ENCODE measurements at places on chromosomes 6 and 20.

GRCh38 chr6:34151321-34152041 is 5.6 kb upstream of the GRM4 start:
- DNase-seq = no peak

GRCh38 chr6:25280344-25281074 is 1.3 kb downstream of the CARMIL1 start:
- peak; percentile 2 for DNase-seq

- DNase-seq = no peak
Observed at GRCh38 chr6:40982917-40983316, 56.1 kb downstream of the UNC5CL start.

DNA sequence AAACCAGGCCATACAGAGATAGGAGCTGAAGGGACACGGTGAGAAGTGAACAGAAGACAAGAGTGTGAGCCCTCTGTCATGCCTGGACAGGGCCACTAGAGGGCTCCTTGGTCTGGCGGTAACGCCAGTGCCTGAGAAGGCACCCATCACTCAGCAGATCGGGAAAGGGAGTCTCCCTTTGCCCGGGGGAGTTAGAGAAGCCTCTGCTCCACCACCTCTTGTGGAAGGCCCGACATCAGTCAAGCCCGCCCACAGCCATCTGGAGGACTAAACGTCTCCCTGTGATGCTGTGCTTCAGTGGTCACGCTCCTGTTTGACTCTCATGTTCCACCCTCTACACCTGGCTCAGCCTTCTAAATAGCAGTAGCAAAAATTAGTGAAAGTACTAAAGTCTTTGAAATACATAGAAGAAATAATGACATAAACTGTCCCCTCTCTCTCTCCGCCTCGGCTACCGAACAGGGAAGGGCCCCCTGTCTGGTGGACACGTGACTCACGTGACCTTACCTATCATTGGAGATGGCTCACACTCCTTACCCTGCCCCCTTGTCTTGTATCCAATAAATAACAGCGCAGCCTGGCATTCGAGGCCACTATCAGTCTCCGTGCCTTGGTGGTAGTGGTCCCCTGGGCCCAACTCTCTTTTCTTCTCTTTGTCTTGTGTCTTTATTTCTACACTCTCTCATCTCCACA is 66.7 kb downstream of the RPP21 start:
- peak; percentile 50 for DNase-seq

DNA sequence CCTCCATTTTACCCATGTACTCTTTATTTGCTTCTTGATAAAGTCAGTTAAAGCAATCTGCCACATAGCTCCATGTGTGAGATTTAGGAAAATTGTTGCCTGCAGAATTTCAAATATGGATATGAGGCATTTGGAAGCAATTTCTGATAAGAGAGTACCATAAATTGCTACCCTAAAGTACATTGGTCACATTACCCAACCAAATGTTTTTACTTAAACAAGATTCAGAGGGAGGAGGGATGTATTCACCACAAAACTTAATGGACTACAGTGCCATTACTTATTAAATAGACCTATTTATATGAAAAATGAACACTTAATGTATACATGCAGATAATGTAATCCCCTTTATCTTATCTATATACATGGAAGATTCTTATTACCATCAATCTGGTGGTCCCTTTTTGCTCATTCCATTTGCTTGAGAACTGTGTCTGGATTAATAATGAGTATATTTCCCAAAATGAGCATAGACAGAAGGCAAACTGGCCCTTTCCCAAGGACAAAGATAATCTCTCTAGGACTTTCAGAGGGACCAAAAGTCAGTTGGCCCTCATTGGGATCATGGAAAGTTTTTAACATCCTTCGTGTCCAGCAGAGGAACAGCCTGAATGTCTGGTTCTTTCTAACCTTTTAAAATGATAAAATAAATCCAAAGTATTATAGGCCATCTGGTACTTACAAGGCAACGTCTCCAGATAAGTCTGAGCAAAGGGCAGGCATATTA is 526.4 kb downstream of the CBLN4 start:
- DNase-seq = no peak

DNA sequence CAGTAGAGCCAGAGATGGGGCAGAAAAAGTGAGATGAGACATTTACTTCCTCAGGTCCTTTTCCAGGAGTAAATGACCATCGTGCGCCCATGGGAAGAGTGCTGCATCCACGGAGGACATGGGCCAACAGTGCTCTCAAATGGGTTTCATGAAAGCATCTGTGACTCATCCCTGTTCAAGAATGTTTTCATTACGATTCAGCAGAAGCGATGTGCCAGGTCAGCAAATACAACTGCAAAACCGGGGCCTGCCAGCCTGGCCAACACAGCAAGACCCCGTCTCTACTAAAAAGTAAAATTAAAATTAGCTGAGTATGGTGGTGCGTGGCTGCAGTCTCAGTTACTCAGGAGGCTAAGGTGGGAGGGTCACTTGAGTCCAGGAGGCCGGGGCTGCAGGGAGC is 125.1 kb downstream of the LY86 start:
- DNase-seq = no peak

DNA sequence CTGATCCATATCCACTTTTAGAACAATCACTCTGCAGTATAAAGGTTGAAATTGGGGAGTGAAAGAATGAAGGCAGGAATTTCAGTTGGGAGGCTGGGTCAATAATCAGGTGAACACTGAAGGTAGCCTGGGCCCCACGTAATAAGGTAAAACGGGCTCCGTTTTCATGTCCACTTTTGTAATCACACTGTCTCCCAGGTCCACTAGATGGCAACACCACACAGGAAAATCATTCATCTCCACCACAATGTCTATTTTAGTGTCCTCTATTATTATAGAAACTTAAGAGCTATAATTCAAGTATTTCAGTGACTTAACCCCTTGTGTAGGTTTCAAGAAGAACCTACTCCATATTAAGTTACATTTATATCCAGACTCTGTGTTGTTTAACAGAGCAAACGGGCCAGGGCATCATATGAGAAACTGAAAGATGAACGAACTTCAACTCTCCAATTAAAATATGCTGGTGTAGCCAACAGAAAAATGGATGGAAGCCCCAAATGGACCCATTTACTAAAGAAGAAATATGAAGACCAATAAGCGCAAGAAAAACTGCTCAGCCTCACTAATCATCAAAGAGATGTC is 45.9 kb upstream of the MC3R start:
- DNase-seq = no peak

- DNase-seq = no peak
Observed at GRCh38 chr20:20895537-20895936, 183.1 kb upstream of the RALGAPA2 start.

- DNase-seq = no peak
Observed at GRCh38 chr20:11012975-11013374, 339.2 kb upstream of the JAG1 start.

GRCh38 chr20:51321343-51322163 is 221.0 kb downstream of the NFATC2 start:
- no peak for DNase-seq

- no peak for DNase-seq
Observed at GRCh38 chr6:37006793-37007339, 1.4 kb downstream of the FGD2 start.

- DNase-seq = no peak
Observed at GRCh38 chr6:159487636-159488035, 205.4 kb downstream of the SOD2 start.

GRCh38 chr6:81895511-81896185 is 143.2 kb upstream of the TENT5A start:
- DNase-seq = no peak

DNA sequence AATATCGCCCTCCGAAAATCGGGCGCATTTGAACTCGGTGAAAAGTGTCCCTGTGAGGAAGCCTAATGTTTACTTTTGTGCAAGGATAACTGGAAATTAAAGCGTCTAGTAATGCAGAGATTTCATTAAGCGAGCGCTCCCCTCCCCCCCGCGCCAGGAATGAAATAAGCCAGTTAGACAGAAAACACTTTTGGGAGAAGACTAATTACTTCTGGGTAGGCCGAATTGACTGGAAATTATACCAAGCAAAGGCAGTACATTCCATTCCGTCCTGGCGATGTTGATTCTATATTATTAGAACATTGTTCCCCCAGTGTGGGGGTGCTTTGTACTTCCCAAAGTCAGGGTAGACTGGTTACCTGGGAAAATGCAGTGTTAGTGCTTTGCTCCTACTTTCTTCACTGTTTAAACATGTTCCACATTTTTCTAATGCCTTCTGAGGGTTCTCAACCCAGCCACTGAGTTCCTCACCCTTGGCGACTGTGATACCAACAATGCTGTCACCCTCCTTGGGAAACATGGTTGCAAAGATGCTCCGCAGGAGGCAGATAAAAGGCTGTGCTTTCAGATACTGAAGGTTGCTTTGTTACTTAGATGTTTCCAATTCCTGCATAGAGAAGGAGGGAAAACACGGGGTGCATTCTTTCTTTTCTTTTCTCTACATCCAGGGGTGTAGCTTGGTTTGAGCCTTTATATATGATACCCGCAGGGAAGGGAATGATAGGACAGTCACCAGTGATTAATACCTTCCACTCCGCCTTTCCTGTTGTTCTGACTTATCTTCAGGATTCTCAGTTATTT is 2.6 kb downstream of the GJA1 start:
- no peak for DNase-seq

DNA sequence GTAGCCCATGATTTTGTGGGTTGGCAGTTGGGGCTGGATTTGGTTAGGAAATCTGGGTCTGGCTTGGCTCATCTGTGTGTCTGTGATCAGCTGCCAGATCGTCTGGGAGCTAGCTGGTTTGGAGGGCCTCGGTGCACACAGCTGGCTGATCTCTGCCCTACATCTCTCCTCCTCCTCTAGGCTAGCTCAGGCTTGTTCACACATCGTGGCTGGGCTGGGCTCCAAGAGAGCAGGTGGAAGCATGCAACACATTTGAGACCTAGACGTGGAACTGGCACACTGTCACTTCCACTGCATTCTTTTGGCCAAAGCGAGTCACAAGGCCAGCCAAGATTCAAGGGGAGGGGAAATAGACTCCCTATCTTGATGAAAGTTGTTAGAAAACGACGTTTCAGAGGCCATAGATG is 15.9 kb downstream of the NDUFAF5 start:
- no peak for DNase-seq

DNA sequence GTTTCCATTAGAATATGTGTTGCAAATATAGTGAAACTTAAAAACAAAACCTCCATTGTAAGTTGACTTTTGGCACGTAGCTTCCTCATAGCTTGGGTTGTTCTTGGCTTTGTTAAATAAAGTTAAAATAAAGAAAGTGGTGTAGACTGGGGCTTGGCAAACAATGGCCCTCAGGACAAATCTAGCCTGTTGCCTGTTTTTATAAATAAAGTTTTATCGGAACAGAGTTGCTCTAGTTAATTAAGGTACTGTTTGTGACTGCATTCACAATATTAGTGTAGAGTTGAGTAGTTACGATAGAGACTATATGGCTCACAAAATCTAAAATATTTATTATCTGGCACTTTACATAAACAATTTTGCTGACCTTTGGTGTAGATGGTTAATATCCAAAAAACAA is 168.8 kb downstream of the CDKAL1 start:
- DNase-seq = no peak

DNA sequence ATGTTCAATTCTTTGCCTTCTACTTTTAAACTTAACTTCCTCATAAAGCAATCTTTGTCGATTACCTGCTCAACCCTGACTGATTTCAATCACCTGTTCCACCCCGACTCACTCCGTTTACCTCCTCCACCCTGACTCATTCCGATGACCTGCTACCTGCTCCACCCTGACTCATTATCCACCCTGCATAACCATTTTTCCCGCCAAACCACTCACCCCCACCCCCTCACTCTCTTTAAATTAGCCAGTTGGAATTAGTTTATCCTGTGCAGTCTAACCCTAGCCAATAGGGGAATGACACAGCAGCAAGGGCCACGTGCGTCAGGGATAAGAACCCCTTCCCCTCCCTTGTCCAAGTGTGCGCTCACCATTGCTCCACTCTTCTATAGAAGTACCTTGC is 56.7 kb upstream of the MRAP2 start:
- DNase-seq = no peak

DNA sequence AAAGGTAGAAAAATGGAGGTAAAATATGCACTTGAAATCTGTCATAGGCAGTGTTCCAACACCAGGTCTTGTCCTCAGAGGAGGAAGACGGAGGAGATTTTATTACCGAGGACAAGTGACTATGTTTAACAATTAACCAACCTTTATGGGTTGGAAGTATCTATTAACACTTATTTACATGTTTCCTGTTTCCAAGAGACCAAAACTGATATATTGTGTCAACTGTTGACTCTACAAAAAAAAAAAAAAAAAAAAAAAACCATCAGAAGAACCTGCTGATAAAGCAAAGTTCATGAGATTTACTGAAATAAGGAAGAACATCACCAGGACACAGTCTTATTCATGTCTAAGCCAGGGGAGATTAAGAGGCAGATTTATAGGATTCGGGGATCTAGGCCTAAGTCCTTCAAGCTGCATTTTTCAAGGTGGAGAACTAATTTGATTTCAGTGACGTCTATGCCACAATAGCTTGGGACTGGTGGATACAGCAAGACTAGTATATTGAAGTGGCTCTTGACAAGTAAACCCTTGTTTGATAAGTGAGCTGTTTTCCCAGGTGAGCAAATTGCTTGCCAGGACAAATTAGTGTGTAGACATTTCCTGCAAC is 126.6 kb upstream of the NAA20 start:
- no peak for DNase-seq

GRCh38 chr6:45479834-45480751 is 102.4 kb upstream of the SUPT3H start:
- no peak for DNase-seq

DNA sequence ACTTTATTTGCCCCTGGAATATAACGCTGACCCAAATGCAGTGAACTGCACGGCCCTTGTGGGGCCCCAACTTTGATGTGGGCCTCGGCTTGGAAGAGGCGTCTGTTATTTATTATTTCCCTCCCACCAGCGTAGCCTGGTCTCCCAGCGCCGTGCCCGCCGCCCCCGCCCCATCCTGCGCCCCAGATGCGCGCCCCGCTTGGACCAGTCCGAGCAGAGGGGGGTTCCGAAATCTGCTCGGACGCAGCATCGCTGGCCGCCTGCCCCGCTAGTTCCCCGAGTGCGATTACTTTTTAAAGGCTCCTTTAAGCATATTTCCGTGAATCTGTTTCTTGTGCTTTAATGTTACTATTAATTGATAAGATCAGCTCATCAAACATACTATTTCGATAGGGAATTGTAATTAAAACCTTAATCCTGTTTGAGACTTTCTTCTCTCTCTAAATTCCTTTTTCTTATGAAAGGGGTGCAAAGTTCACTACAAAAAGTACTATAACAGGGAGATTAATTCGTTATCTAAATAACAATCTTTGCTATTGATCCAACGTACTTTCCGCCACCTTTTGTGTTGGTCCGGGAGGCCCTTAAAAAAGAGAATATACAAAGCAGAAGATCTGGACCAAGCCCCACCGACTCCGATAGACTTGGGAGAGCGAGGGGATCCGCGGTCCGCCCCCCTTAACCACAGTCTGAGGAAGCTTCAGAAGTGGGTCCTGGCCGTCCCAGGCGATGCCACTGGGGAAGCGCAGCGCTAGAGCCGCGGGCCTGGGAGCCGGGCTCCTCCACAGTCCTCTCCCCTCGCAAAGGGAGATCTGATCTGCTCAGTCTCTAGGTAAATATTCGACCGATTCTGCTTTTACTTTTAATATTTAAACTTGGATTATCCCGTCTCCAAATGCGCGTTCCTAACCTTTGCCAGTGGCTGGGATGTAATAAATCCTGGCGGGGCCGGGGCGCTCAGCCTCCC is 10.2 kb downstream of the POU3F2 start:
- DNase-seq = no peak

GRCh38 chr20:1879934-1880333 is 15.3 kb upstream of the SIRPA start:
- DNase-seq = no peak

All from activated CD4-positive, alpha-beta T cell treated with anti-CD3 and anti-CD28 coated beads, Interleukin-2, amount 50 U/mL, for 1 hour (primary cell).